ENCODE measurements at places on chromosomes 6 and 20.

DNA sequence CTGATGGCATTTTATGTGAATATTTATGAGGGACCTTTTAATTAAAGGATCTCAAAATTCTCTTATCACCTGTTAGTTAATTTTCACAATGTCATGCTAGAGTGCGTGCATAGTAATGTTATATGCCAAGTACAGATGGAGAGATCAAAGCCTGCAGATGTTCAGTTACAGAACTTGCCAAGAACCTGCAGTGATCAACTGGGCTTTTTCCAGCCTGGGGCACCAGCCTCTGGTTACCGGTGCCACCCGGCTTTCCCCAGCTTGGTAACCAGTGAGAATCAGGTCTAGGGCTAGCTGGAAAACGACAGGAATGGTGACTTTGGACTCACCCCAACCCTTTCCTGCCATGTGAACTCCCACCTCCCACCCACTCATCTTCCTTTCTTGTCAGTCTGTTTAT is 91.8 kb downstream of the CAP2 start:
- DNase-seq, result no peak

- no peak for DNase-seq
Measured at GRCh38 chr6:111411978-111412566, 70.9 kb downstream of the REV3L start.

DNA sequence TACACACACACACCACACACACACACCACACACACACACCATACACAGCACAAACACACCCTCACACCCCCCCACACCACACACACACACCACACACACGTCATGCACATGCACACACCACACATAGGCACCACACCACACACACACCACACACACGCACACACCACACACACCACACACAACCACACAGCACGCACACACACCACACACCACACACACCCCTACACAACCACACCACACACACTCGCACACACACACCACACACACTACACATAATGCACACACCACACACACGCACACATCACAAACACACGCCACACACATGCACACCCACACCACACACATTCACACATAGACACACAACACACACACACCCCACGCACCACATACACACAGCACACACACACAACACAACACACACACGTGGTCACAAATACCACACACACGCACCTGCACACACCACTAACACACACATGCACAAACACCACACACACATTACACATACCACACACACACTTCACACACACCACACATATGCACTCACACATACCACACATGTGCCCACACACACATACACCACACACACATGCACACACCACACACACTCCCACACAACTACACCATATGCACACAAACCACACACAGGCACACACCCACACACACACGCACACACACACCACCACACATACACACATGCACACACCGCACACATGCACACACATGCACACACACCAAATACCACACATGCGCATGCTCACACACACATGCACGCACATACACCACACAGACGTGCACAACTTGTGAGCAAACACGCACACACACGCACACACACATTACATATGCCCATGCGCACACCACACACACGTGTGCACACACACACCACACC is 9.4 kb upstream of the ACSS1 start:
- DNase-seq, result no peak

DNA sequence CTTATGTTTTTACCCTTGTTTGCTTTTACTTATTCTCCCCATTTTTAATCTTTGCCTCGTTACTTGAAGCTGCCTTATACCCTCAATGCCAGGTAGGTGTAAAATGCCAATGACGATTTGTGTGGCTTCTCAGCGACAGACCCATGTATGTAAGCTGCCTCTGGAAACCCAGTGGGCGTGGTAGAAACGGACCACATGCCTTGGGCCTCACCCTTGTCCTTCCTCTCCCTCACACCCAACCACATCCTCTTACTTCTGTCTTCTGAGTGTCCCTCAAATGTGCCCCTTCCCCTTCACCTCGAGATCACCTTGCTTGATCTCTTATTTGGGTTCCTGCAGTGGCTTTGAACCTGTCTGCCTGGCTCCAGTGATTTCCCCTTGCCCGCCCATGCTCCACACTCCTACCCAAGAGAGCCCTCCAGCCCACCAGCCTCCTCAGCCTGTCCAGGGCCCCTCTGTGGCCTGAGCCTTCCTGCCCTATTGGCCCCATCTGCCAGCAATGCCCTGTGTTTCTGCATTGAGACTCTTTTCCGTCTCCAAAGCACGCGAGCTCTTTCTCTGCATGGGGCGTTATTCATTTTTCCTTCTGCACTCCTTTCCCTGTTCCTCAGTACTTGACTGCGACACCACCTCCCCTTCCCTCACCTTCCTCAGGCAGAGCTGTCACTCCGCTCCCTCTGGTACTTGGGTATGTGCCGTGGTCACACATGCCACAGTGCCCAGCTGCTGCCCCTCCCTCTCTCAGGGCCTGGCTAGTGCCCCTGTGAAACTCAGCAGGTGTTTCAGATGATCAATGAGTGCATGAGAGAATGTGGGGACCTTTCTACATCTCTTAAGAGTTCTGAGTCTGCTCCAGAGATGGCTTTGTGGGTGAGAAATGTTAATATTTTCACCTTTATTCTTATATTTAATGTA is 115.4 kb downstream of the SLX4IP start:
- no peak for DNase-seq

- DNase-seq, result no peak
Measured at GRCh38 chr6:44180886-44181285, 22.3 kb downstream of the CAPN11 start.

DNA sequence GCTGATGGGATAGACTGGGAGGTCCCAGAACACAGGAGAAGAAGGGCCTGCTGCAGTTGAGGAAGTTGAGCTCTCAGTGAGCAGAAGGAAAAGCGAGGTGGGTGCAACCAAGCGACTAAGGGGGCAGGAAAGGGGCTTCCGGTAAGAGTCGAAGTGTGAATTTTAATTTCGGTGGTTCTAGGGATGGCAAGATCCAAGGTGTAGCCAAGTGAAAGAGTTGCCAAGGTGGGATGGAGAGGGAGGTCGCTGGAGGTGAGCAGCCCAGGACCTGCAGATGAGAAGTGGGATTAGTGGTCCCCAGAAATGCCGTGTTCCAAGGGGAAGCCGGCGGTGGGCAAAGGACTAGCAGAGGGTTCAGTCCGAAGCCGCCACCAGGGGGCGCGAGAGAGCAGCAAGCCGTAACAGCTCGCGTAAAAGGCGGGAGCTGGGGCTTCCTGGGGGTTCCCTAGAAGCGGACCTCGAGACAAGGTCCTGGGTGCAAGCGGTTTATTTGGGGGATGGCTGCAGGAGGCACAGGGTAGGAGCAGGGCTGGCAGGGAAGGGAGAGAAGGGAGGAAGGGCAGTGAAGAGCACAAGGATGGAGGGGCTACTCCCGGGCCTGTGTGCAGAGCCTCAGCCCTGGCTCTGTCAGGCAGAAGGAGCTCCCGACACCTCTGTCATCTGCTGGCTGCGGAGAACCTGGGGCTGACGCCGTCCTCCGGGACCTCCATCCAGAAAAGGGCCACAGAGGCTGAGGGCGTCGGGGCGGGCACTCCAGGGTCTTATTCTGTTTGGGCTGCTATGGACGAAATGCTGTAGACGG is 103.6 kb downstream of the PAX1 start:
- DNase-seq, result no peak

GRCh38 chr6:34598712-34599111 is 42.6 kb upstream of the SPDEF start:
- no peak for DNase-seq

DNA sequence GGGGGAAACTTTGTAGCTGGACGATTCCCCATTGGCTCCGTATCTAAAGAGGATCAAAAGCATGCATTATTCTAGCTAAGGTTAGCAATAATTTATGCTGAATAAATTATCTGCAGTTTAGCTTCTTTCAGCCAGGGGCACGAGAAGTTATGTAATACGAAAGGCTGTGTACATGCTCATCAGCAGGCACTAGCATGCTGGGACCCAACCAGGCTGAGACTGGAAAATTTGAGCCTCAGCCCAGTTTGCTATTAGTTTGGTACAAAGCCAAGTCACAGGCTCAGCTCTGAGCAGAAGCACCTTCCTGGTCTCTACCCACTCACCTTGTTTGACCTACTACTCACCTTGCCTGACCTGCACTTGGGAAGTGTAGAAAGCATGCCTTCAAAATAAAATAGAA is 328.1 kb upstream of the ARID1B start:
- DNase-seq, result no peak

DNA sequence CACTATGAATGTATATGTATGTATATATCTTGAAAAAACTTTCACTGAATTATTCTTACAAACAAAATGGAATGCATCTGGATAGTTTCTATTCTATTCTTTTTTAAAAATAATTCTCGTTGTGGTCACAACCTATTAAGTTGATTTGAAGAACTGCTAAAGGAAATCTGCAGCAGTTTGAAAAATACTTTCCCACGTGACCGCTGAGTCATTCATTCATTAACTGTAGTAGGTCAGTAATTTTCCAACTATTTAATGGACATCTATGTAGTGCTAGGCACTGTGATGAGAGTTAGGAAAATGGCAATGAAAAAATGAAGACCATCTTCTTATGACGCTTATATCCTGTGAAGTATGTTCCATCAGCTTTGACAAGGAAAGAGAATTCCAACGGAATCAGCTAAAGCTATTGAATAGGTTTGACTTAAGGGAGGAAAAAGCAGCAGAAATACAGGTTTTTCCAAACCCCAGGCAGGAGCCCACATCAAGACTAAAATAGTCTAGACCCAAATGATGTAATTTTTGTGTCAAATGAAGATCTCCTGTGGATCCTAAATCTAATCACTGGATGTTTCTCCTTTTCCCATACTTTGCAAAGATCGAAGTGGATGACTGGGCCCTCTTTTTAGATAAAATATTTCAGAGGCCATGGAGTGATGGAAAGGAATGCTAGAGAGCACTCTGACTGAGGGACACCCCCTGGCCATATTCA is 4.1 kb upstream of the EFHC1 start:
- DNase-seq, result no peak

GRCh38 chr6:93213028-93213427 is 206.3 kb downstream of the EPHA7 start:
- DNase-seq, result no peak

- DNase-seq, result no peak
Measured at GRCh38 chr6:29593199-29593855, 8.4 kb downstream of the OR2H2 start.

- DNase-seq, result no peak
Measured at GRCh38 chr6:115594891-115595290, 465.8 kb downstream of the FRK start.

DNA sequence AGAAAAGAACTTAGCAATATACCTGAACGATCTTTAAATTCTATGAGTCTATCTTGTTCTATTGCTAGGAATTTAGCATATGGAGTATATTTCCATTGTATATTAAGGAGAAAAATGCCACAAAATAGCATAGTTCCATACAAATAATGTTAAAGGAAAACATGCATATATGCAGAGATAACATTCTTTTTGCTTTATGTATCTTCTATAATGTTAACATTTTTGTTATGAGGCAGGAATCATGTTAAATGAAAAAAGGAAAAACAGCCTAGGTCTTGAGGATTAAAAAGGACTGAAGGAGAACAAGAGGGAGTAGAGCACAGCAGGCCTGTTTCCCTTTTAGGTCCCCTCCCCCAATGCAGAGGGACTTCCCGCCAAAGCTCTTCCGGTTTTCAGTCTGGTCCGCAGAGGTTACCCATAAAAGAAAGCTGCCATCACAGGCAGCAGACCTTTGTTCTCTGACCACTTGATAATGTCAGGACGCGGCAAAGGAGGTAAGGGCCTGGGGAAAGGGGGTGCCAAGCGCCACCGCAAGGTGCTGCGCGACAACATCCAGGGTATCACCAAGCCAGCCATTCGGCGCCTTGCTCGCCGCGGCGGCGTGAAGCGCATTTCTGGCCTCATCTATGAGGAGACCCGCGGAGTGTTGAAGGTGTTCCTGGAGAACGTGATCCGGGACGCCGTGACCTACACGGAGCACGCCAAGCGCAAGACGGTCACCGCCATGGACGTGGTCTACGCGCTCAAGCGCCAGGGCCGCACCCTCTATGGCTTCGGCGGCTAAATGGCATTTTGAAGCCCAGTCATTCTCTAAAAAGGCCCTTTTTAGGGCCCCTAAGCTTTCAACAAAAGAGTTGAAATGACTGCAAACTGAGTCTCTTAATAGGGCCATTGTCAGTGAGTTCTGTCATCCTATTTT is 108.4 kb upstream of the PRSS16 start:
- no peak for DNase-seq

GRCh38 chr6:139066080-139066479 is 37.5 kb downstream of the ABRACL start:
- DNase-seq, result no peak

GRCh38 chr20:24146231-24146634 is 157.7 kb upstream of the GGTLC1 start:
- DNase-seq, result no peak

DNA sequence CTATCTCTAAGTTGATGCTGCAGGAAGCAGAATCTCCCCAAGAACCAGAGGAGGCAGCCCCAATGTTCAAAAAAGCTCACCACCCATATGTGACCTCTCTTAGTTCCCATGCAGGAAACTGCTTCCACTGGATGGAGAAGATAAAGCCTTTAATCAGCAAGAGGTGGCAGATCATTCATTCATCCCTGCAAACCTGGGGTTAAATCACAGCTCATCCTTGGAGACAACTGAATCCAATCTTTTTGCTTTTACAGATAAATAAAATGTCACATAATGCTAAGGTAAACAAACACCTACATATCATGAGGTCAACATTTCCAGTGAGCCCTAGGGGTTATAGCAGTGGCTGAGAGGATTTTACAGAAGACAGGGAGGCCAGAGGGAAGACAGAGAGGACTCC is 112.7 kb upstream of the CD93 start:
- DNase-seq, result no peak

- no peak for DNase-seq
Measured at GRCh38 chr20:3515379-3516170, 44.8 kb downstream of the ATRN start.

DNA sequence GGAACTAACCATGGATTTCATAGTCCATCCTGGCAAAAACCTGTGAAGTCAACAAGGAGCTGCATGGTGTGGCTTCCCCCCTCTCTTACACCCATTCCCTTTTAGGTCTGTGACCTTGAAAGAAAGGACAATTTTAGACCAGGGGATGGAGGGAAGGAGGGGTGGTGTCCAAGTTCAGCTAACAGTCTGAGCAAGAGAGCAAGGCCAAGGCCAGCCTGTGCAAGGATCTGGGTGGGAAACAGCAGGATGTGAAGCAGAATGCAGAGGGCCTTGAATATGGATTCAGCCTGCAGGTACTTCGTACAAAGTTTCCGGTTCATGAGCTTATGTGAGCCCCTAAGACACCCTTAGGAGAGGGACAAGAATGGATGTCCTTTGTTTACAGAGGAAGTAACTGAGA is 293.0 kb downstream of the KIF16B start:
- DNase-seq, result no peak

GRCh38 chr6:26021001-26021349 is 58.4 kb downstream of the TRIM38 start:
- peak; percentile 16 for DNase-seq

- no peak for DNase-seq
Measured at GRCh38 chr20:10510216-10510615, 75.1 kb downstream of the SLX4IP start.

DNA sequence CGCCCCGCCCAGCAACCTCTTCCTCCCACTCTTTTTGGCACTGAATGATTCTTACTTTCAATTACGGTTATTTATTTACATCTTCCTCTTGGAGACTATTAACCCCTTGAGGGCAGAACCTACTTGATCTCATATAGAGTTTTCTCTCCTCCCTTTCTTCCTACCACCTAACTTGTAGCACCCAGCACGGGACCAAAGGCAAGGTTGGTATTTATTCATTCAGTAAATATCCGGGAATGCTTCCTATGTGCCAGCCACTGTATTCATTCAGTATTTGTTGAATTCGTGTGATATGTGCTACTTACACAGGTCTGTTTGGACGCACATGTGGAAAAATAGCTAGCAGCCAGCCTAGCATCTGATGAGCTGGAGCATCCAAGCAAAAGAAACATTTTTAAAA is 1.3 kb upstream of the CNKSR3 start:
- peak; percentile 23 for DNase-seq
